Activated naive CD4-positive, alpha-beta T cell treated with anti-CD3 and anti-CD28 coated beads, Interleukin-2, amount 50 U/mL, for 72 hours (primary cell): ENCODE measurements at places on chromosomes 6 and 20.

- DNase-seq, result no peak
Measured at GRCh38 chr6:84074988-84075781, 41.6 kb downstream of the MRAP2 start.

DNA sequence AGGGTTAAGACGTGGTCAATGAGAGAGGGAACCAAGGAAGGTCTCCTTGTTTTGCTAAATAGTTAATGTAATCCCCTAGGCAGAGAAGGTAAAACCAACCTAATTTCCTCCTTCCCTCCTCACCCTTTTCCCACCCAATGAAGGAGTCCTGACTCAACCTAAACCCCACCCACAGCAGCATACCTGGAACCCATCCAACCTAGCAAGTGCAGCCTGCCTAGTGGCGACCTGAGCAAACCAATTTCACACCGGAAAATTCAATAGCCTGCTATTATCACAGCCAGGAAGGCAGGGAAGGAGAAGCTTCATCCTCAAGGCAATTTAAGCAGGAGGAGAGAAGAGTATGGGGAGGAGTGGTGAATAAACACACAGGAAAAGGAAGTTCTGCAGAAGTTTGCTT, 46.9 kb downstream of the OSTM1 start:
- DNase-seq, result no peak

- DNase-seq, result no peak
Measured at GRCh38 chr20:60262967-60263603, 304.9 kb downstream of the CDH26 start.

GRCh38 chr20:11626551-11626950, 291.1 kb upstream of the BTBD3 start:
- DNase-seq, result no peak

GRCh38 chr6:135514706-135515105, 17.2 kb upstream of the AHI1 start:
- DNase-seq, result no peak

GRCh38 chr20:33657704-33658095, 4.4 kb upstream of the C20orf144 start:
- no peak for DNase-seq

DNA sequence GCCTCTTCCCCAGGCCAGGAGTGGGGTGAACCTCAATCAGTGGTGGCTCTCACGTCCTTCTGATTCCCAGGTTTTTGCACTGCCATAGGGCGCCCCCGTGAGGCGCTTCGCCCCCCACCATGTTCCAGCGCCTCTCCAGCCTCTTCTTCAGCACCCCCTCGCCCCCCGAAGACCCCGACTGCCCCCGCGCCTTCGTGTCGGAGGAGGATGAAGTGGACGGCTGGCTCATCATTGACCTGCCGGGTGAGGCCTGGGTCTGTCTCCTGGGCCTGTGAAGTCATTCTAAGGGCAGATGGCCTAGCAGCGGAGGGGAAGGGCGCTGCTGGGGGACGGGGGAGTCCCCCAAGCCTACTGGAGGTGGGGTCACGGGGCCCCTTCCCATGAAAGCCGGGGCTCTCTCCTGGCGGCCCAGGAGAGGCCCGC, 4.5 kb downstream of the TP53INP2 start:
- DNase-seq, result peak; percentile 70

GRCh38 chr20:61886721-61887595, 178.7 kb downstream of the TAF4 start:
- DNase-seq, result no peak

DNA sequence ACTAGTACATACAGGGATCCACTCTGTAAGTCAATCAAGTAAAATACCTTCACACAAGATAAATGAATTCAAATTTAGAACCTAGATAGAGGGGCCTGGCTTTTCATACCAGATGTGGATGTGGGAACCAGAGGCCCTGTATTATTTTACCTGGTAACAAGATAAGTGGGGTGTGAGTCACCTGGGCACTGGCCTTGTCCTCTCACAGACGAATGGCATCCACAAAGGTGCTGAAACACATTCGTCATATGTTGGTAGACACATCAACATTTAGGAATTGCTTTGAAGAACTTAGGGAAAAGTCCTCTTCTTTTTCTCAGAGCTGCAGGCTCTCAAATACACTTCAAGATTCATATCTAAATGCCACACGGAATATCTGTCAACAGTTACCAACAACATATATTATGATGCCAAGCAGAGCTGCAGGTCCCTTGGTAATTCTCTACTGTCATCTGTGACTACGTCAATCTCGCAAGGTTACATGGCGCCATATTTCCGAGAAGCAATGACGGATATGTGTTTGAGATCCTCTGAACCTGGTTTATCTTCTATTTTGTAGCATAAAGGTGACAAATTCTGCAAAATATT, 618.6 kb downstream of the EPM2A start:
- no peak for DNase-seq

GRCh38 chr6:115570331-115570730, 490.4 kb downstream of the FRK start:
- no peak for DNase-seq

GRCh38 chr6:168934660-168935627, 318.7 kb downstream of the THBS2 start:
- no peak for DNase-seq

DNA sequence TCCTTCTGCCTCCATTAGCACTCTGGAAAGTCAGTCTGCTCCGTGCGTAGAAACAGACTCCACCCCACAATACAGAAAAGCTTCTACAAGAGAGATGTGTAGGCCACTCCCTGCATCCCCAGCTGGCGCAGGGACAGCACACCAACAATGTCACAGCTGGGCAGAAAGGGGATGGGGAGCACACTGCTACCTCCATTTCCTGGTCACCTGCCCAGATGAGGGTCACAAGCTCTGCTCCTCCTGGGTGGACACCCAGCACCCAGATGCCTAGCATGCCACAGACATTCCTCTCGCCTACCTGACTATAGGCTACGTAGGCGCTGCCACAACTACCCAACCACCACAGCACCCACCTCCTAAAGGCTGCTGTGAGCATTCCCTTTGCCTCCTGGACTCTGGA, 12.2 kb downstream of the BEND3 start:
- DNase-seq, result no peak

GRCh38 chr20:52365688-52366087, 174.1 kb upstream of the ZFP64 start:
- DNase-seq, result no peak

- DNase-seq, result no peak
Measured at GRCh38 chr6:116524236-116524635, 12.8 kb downstream of the CALHM5 start.

GRCh38 chr20:52082612-52083011, 109.0 kb downstream of the ZFP64 start:
- no peak for DNase-seq

DNA sequence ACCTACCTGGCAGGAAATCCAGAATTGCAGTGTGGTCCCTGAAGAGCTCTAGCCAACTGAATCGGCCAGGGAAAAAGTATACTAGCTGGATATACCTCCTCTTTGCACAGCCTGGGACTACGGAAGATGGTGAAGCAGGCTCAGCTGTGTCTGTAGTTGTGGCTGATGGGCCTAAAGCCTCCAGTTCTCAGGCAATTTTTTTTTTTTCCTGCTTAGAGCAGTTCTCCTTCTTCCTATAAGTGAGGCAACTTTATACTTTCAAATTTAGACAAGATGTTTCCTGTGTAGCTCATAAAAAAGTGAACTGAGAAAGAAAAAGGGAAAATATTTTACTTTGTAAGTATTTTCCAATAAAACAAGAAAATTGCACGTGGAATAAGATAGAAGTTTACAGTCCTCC, 172.9 kb downstream of the CARMIL1 start:
- DNase-seq, result no peak

GRCh38 chr20:58808271-58809046, 42.2 kb downstream of the GNAS-AS1 start:
- DNase-seq, result no peak

- no peak for DNase-seq
Measured at GRCh38 chr20:58583176-58583575, 67.9 kb upstream of the STX16 start.

DNA sequence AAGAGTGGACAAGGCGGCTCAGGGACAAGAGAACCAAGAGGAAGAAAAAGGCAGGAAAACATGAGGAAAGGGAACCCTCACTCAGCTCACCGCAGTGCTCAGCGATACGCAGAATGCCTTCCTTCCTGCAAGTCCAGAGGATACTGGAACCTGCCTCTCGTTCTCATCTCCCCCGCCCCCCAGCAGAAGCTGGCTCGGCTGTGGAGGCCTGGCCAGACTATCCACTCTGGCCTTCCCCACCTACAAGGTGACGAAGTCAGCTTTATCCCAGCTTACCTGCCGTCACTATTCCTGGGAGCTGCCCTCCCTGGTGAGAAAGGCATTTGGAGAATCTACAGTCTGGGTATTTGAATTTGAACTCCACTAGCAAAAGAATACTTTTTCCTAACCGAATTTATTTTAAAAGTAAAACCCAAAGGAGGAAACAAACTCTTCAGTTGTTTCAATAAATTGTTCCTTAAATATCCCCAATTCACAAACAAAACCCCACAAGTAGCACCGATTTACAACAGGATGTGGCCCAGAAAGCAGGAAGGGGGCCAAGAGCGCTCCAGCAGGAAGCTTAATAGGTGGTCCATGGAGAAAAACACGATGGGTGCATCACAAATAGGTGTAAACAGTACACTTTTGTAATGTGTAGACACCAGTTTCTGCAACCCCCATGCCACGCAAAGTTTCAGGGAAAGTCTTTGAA, 2.1 kb upstream of the DIDO1 start:
- DNase-seq, result no peak

DNA sequence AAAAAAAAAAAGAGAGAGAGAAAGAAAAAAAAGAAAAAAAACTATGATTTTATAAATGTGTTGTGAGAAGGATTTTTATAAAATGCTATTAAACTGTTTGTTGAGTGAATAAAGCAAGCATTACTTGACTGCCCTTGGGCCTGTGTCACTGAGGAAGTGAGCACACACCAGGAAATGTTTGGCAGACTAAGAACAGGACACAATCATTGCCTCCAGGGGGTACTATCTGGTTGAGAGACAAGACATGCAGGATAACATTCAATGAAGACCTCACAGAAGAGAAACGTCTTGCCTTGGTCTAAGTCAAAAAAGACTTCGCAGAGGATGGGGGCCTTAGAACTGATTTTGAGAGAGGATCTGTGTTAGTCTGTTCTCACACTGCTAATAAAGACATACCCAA, 40.6 kb downstream of the MTFR2 start:
- no peak for DNase-seq

DNA sequence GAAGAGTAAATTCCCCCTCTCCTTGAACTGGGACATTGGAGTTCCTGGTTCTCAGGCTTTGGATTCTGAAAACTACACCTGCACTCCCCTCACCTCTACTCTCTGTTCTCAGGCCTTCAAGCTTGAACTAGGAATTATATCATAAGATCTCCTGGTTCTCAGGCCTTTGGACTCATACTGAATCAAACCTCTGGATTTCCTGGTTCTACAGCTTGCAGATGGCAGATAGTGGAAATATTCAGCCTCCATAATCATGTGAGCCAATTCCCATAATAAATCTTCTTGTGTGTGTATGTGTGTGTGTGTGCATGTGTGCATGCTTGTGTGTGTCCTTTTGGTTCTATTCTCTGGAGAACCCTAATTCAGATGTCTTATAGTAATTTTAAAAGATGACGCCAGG, 12.7 kb upstream of the CHD6 start:
- DNase-seq, result no peak

- no peak for DNase-seq
Measured at GRCh38 chr6:16711546-16712254, 49.6 kb downstream of the ATXN1 start.

- DNase-seq, result no peak
Measured at GRCh38 chr6:36603222-36604089, 9.3 kb downstream of the SRSF3 start.

DNA sequence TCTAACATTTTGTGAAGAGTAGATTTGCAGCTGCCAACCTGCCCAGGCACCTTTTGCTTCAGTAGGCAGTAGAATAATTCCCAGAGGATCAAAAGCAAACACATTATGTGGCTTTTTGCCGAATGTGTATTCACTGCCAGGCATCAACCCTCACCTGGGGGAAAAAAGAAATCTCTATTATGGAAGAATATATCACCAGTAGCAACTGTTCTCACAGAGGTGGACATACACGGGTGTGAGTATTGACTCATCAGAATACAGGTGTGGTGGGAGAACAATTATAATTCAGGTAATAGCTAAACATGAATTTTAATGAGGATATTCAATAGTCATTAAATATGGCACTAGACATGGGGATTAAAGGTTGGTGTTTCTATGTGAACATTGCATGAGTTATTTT, 910.7 kb downstream of the TFAP2A start:
- DNase-seq, result no peak

- no peak for DNase-seq
Measured at GRCh38 chr20:11001764-11002540, 328.2 kb upstream of the JAG1 start.

GRCh38 chr6:53484476-53485280, 60.2 kb downstream of the GCLC start:
- no peak for DNase-seq

- DNase-seq, result peak; percentile 39
Measured at GRCh38 chr20:58352468-58352867, 36.6 kb upstream of the VAPB start.

- no peak for DNase-seq
Measured at GRCh38 chr6:90431576-90431975, 134.9 kb upstream of the BACH2 start.

- DNase-seq, result no peak
Measured at GRCh38 chr20:37075932-37076685, 19.7 kb downstream of the RBL1 start.

- DNase-seq, result no peak
Measured at GRCh38 chr6:71035871-71036270, 79.0 kb upstream of the B3GAT2 start.

- DNase-seq, result peak; percentile 51
Measured at GRCh38 chr6:149026530-149026942, 279.7 kb downstream of the UST start.

GRCh38 chr6:105991561-105992314, 94.4 kb upstream of the PRDM1 start:
- peak; percentile 32 for DNase-seq

DNA sequence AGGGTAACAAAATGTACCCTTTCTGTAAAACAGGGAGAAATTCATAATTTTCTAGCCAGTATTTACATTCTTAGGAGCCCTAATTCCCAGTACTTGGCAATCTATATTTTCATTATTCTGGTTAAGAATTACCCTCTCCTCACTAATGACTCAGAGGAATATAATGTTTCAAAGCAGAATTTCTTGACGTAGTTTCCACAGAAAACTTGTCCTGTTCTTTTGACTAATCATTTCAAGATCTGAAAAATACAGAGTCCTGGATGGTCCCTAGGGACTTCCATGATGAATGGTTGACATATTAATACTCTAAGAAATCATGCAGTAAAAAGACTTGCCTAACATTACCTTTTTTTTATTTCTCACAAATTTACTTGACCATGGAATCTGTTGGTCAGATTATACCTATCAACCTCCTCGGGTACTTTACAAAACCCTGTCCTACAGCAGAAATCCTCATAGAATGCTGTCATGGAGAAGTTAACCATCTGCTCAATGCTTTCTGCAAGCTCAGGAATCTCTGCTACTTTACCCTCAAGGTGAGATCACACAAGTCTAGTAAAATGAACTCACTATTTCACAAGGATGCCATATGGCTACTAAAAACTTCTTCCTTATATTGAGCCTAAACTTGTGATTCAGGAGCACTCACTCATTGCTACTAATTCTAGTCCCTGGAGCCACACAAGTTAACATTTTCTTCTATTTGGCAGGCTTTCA, 202.1 kb upstream of the CNR1 start:
- no peak for DNase-seq

- no peak for DNase-seq
Measured at GRCh38 chr6:53340536-53340935, 8.2 kb downstream of the ELOVL5 start.
